ENCODE measurements at places on chromosomes 16 and 17.

GRCh38 chr17:58120195-58120822 lies 27.9 kb upstream of the OR4D1 start:
- no peak for DNase-seq

GRCh38 chr16:28937222-28937876 lies 5.6 kb downstream of the CD19 start:
- DNase-seq = no peak

GRCh38 chr16:56777482-56777881 lies 47.6 kb downstream of the NUP93 start:
- no peak for DNase-seq

DNA sequence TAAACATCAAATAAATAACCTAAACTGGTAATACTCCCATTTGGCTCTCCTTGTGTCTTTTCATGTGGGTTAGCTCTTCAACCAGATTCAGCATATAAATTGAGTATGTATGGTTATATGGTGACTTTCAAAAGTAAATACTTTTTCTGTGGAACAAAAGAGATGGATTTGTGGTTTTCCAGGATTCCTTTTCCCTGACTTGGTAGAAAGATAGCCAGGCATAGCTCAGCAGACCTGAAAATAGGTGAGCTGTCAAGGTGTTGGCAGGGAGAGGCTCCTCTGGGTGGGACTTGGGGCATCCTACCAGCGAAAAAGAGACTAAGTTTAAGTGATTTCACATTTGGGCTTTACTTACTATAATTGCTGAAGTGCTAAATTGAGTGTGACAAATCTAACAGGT lies 80.3 kb downstream of the FTO start:
- DNase-seq = no peak

DNA sequence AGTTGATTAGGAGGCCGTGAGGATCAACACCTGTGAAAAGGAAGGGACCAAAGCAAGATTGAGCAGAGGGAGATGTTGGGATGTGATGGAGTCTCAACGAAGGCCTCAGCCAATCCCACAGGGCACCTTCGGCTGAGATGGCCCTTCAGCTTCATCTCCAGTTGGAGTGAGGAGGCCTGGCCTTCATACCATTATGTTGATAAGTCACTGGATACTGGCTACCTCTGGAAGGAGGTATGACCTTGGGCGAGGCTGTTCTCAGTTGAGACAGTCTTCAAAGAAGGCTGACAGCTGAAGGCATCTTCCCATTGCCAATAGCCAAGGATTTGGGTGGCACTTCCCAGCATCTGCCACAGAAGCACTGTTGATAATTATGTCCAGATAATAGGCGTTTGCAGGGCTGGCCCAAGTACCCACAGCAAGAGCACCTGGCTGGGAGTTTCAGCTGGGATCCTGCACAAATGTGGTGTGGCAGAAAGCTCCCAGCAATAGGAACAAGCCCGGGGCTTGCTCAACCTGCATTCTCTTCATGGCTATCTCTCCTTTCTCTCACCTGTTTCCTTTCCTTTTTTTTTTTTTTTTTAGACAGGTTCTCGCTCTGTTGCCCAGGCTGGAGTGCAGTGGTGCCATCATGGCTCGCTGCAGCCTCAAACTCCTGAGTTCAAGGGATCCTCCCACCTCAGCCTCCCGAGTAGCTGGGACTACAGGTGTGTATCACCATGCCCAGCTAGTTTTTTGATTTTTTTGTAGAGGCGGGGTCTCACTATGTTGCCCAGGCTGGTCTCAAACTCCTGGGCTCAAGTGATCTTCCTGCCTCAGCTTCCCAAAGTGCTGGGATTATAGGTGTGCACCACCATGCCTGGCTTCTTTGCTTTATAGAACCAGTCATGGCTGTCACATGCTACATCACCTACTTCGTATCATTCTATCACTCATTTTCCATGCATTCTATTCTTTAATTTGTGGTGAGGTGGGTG lies 18.2 kb upstream of the MAP3K14 start:
- DNase-seq = no peak

GRCh38 chr17:31394544-31394943 lies 3.1 kb downstream of the RAB11FIP4 start:
- DNase-seq = no peak

DNA sequence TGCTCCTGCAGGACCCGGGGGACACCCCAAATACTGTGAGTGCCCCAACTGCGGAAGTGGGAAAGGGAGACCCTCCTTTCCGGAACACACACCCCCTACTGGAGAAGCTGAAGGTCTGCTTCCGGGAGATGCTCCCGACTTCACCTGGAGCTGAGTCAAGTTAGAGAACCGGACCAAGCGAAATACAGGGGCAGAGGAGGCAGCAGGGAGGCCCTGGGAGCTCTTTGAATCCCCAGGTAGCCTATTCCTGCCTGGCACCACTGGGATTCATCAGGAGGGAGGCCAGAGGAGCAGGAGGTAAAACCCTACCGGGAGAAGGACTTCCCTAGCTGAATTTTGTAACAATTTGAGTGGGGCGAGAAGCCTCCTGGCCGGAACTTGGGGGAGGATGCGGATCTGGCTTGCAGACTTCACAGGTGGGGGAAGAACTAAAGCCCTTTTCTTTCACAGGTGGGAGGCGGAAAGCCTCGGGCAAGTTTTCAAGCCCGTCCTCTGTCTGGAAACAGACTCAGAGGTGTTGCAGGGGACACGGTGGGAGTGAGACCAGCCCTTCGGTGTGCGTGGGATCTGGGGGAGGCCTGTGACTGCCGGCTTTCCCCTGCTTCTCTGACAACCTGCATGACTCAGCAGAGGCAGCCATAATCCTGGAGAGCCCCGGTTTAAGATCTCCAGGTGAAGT lies 22.4 kb upstream of the TEKT1 start:
- no peak for DNase-seq

DNA sequence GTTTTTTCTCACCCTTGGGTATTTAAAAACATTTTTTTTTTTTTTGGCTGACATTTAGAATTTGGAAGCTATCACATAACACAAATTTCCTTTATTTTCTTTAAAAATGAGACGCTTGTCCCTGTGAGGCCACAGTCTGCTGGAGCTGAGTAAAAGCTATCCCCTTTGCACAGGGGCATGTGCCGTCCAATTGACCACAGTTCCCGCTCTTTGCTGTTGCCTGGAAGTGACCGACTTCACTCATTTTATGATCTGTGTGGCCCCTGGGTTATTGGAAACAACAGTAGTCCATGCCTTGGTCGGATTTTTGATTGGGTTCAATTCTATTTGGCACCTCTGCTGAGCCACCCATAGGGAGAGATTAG lies 405.0 kb downstream of the CPPED1 start:
- no peak for DNase-seq

GRCh38 chr17:35433075-35433894 lies 985 bp upstream of the SLFN12 start:
- DNase-seq = no peak

DNA sequence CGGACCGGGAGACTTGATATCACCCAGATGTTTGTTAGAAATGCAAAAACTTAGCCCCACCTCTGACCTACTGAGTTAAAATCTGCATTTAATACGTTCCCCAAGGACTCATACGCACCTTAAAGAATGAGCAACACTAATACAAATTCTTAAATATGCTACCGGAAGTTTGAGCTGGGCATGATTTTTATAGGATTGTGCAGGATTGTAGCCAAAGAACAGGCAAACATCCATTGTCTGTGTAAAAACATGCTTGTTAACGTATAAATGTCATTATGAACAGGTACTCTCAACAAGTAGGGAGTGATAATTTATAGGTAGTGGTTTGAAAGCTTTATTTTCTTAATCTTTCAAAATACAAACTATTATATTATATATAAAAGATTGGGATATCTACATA lies 22.3 kb upstream of the COX10 start:
- no peak for DNase-seq

DNA sequence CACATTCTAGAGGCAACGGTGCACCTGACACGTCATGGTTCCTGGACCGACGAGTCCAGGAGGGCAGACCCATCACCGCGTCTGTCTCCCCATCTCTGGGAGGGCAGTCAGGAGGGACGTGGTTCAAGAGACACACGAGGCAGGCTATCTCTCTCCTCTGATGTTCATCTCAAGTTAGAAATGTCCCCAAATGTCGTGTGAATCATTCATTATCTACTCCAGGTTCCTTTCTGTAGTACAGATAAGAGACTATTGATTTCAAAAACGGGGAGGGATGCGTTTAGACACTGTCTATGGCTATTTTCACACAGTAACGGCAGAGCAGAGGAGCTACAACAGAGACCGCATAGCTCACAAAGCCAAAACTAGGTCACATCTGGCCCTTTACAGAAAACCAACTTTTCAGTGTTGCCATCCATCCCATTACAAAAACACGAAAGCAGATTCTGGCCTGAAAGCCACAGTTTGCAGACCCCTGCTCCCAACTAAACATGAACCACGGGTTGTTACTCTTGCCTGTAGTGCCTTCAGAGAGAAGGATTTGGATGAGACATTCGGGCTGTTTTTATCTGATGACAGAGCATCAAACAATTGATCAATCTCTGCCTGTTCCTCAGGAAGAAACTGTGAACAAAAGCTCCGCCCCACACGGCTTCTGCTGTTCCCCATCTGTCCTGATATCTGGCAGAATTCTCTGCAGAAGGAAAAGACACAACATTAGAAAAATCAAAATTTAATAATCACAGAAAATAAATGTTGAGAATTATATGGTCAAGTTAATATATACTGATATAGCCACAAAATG lies 6.8 kb downstream of the MEAK7 start:
- DNase-seq = no peak

- peak; percentile 66 for DNase-seq
Measured at GRCh38 chr17:62870030-62870541, 62.0 kb upstream of the MARCHF10 start.

DNA sequence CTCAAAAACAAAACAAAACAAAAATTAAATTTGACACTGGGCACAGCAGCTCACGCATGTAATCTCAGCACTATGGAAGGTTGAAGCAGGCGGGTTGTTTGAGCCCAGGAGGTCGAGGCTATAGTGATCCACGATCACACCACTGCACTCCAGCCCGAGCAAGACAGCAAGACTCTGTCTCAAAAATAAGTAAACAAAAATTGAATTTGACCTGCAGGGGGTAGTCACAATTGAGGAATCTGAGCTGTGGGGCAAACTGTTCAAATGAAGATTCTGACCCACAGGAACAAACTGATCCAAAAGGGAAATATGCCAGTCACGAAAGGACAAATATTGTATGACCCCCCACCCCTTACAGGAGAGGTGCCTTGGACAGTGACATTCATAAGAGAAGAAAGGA lies 29.8 kb downstream of the ANKRD11 start:
- DNase-seq = no peak

DNA sequence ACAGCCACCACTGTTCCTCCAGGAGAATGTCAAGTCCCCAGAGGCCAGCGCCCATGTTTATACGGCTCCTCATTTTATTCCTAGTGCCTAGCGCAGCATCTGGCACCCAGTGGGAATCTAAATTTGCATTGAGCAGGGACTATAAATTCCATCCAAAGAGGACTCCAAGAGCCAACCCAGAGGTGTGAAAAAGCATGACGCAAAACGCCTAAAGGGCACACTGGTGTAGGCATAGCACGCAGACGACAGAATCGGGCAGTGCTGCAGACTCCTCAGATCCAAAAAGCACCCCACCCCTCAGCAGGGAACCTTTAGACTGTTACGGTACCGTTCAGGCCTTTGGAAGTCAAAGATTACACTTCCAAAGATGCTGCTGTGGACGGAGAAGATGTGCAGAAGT lies 19.5 kb downstream of the TEKT5 start:
- DNase-seq = no peak

DNA sequence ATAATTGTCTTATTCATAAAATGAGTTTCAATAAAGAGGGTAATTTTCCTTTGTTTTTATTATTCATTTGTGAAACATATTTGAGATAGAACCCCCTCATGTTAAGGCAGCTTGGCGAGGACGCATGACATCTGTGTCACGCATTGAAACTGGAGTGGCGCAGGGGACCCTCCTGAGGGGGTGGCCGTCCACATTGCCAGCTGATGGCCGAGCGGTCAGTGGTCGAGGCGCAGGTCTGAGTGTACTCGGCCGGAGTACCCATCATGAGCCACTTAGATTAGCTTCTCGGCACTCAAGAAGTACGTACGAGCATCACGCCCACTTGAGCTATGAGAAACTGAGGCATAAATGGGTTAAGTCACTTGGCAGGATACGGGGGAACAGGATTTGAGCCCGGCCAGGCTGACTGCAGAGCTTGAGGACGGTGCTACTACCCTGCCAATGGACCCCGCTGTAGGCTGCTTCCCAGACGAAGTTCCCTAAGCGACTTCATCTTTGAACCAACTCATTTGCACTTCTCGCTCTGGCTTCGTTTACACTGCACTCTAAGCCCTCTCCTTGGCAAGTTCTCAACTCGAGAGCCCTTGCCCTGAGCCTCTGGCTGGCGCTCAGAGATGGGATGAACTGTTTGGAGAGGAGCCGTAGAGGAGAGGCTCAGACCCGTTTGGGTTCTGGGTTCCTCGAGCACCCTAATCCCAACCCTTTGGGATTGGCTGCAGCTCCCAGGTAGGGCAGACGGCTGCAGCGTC lies 91.8 kb downstream of the SDK2 start:
- no peak for DNase-seq

DNA sequence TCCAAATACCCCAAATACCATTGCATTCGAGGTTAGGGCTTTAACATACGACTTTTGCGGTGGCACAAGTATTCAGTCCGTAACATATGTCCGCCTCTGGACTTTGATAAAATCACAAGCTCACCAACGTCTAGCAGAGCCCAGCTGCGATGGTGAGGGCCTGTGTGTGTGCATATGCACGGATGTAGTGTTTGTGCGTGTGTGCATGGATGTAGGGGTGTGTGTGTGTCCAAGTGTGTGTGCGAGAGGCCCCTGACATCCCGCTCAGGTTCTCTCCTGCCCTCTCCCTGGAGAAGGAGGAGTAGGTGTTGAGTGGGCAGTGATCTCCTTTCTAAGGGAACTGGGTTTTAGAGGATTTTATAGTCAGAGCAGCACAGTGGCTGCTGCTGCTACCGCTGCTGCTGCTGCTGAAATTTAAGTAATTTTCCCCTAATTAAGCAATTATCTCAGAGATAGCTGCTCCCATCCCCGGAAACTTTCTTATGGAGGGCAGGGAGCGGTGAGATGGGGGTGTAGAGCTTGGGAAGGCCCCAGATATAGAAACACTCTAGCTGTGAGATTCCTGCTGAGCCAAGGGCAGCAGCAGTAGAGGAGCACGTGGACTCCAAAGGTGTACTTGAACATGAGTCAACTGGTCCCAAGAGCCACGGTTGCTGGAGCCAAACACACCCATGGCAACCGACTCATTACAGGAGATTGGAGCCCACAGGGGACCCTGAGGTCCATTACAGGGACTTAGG lies 121.7 kb upstream of the SDK2 start:
- DNase-seq = no peak

DNA sequence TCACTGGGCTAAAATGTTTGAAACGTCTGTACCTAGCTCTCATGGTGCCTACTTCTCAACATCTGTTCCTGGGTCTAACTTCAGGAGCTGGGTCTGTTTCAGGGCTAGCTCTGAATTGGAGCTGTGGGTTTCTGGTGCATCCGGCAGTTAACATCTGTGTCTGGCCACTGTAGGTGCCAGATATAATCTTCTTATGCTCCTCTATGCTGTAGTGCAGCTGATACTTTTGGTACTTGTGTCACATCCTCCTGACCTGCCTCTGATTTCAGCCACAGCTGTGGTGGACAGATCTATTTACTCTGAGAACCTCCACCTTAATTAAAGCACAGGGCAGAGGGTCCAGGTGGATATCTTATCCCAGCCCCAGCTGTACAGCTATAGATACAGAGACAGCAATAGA lies 496.5 kb upstream of the CDH11 start:
- peak; percentile 52 for DNase-seq
